HCT116 (cell line): ENCODE measurements at places on chromosomes 12 and 14. TPM values are rescaled to one million over a fixed set of nuclear protein-coding genes. Genes with fewer than 3 reads are reported as not detected.

GYS2 gene
- total RNA-seq: not detected

DNA sequence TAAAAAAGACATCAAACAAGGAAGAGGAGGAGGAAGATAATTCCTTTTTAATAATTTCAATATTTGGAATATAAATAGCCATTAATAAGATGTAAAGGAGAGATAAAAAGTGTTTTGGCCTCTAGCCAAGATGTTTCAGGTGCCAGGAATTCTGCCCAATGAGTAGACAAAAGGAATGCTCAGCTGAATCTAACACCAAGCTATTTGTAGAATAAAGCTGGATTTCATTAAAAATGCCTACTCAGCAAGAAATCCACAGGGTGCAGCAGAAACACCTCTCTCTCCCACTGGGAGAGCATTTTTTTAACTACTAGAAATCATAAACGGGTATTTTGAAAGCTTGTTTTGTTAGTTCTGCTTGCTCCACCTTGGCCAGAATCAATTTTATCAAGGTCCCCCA, 4.1 kb upstream of the STAB2 start:
- H3K36me3 ChIP-seq: no peaks in the 10 kb centered on the region
- H3K4me1 ChIP-seq: no peaks in the 10 kb centered on the region
- no peaks in the 10 kb centered on the region for H3K27me3 ChIP-seq
- no peak for DNase-seq

DNA sequence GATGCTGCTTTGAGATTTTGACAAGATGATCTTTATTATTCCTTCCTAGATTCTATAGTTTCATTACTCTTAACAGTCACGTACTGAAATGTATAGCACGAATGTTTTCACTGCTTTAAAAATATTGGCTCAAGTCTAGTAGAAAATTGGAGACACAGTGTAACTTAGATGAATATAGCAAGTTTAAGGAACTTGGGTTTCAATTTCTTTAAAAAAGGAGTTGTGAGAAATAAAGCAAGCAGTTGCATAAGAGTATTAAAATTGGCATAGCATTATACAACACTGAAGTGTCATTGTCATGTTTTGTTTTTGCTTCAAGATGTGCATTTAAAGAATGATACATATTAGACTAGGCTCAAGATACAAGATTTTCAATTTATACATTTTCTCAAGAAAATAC, 624.8 kb upstream of the NOVA1 start:
- no peaks in the 10 kb centered on the region for H3K4me1 ChIP-seq
- DNase-seq: no peak
- H3K36me3 ChIP-seq: no peaks in the 10 kb centered on the region
- no peak overlapping the region for H3K27ac ChIP-seq
- no peaks in the 10 kb centered on the region for H3K27me3 ChIP-seq

DNA sequence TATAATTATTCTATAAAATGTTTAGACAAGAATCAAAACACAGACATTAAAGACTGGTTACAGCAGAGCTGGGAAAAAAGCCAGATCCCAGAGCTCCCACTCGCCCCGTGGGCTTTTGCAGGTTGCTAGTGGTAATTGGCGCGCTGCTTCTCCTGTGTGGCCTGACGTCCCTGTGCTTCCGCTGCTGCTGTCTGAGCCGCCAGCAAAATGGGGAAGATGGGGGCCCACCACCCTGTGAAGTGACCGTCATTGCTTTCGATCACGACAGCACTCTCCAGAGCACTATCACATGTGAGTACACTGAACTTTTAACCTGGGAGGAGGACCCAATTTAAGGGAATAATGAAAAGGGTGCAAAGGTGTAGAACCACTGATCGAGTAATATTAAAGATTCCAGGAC, 7.5 kb downstream of the TMEM52B start:
- no peak overlapping the region for H3K27ac ChIP-seq
- H3K4me3 ChIP-seq: no peak overlapping the region
- no peaks in the 10 kb centered on the region for H3K27me3 ChIP-seq
- H3K36me3 ChIP-seq: no peaks in the 10 kb centered on the region
- no peaks in the 10 kb centered on the region for H3K4me1 ChIP-seq
- no peak for DNase-seq
